Jurkat, Clone E6-1 (cell line): ENCODE measurements at places on chromosomes 5 and 9.

GRCh38 chr5:123756318-123756665 is 244.3 kb downstream of the CSNK1G3 start:
- no peak for DNase-seq

DNA sequence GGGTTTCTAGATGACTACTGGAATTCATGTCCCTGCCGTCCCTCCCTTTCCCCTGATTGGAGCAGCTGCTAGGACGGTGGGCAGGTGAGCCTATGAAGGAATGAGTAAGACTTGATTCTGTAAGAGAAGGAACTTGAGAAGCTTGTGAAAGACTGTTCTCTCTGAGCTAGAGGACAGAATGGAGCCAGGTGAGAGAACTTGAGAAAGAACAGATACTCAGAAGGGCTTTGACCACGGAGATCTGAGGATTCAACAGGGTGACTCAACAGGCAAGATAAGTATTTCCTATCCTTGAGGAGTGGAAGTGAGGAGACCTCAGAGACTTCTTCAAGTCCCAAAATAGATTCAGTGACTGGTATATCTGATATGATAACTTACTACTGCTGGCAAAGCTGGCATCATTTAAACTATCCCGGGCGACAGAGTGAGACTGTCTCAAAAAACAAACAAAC is 41.9 kb downstream of the HSDL2 start:
- DNase-seq: no peak

- DNase-seq: no peak
These were observed 2.4 kb downstream of the DCAF12 start for GRCh38 chr9:34124099-34124498.

DNA sequence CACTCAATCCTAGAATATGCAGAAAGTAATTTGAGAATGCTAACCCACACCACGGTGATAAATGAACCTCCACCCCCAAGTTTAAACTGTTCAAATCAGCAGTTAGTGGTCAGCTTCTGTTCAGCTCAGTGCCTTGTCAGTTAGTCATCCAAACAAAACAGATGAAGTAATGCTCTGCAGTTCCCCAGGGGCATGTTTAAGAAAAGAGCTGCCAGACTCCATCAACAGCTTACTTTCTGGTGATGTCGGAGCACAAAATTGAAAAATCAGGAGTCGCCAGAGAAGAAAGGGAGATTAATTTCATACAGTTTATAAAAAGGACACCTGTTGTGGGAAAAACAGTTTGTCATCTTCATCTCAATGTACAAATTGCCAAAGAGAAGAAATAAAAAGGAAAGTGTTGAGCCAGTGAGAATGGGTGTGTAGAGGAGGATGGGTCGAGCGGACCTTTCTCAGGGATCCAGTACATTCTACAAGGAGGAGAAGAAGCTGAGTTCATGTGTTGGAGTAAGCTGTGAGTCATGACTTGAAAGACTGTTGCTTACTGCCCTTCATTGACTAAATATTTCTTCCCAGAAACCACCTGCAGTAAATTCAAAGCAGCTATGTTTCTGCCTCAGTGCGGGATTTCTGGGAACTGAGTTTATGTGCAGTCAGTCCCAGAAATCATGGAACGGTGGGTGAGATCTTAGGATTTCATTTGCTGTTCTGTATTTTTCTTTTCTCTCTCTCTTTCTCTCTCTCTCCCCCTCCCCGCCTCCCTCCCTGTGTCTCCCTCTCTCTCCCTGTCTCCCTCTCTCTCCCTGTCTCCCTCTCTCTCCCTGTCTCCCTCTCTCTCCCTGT is 13.7 kb downstream of the TRIO start:
- DNase-seq: no peak

- DNase-seq: peak; percentile 26
These were observed 87.4 kb upstream of the HSPA9 start for GRCh38 chr5:138662599-138662998.

DNA sequence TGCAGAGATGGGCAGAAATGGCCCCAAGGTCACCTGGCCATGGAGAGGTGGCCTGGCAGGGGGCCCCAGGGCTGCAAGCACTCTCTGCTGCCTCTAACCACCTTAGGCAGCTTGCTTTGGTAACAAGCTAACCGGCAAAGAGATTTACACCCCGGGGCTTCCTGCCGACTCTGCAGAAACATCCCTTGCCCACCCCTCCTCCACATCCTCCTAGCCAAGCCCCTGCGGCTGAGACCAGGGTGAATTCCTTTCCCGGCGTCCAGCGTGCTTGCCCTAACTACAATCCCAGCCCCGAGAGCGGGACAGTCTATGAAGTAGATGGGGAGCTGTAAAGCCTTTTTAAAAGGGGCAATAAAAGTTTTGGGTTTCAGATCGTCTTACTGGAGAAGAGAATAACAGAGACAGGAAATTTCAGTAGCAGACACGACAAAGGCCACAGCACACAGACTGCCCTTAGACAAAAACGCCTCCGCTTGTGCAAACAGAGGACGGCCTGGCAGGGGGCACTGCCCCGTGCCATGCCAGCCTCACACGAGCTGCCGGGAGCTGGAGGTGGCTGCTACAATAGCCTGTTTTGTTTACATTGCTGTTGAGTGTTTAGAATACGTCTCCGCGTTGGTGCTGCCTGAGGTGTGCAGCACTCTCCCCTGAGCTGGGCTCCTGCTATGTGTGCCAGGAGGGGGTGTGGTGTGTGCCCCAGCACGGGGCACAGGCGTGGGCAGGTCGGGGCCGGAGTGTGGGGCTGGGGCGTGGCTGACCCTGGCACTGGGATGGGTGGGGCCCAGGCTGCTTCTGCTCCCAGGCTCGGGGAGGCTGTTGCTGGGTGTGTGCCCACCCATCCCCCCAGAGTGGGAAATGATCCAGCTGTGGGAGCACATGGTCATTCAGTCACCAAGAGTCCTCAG is 15.3 kb downstream of the MYMK start:
- peak; percentile 40 for DNase-seq

DNA sequence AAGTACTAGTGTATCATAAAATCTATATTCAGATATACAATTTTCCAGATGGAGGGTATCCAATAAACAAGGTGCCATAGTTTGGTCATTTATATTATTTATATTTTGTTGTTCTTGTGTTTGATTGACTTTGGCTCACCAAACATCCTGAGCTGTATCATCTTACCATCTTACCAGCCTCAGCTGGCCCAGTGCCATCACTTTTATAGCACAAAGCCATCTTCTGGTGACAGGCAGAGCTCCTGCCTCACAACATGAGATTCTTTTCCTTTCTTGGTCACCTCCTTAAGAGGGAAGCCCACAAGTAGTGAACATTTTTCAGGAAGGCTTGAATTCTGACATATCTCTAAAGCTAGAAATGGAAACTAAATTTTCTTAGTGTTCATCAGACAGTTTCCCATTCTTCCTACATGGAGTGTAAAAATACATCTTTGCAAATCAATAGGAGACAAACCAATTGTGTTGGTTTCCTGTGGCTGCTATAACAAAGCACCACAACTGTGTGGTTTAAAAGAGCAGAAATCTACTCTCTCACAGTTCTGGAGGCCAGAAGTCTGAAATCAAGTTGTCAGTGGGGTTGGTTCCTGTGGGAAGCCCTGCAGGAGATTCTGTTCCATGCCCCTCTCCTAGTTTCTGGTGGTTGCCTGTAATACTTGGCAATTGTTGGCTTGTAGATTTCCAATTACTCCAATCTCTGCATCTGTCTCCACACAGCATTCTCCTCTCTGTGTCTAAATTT is 341.8 kb downstream of the MAN2A1 start:
- DNase-seq: peak; percentile 32

DNA sequence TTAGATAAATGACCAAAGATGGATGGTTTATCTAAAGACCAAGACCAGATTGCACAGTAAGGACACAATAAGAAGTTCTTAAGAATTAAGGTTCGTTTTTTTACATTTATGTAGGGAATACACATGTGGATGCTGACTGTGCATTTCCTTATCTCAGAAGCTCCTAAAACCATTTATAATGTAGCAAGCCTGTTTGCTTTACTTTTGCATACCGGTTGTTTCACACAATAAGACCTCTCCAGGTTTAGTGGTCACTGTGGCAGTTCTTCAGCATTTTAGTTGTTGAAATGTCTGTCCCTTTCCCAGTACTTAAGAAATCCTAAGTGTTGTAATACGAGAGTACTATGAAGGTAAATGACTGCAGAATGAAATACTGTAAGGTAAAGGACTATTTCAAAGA is 43.6 kb downstream of the BASP1 start:
- DNase-seq: no peak

- no peak for DNase-seq
These were observed 3.7 kb upstream of the CLK4 start for GRCh38 chr5:178630475-178630930.

- peak; percentile 37 for DNase-seq
These were observed 173.0 kb upstream of the DAPK1 start for GRCh38 chr9:87324613-87325194.

GRCh38 chr5:181190711-181191525 is 14.1 kb downstream of the TRIM7 start:
- DNase-seq: no peak

DNA sequence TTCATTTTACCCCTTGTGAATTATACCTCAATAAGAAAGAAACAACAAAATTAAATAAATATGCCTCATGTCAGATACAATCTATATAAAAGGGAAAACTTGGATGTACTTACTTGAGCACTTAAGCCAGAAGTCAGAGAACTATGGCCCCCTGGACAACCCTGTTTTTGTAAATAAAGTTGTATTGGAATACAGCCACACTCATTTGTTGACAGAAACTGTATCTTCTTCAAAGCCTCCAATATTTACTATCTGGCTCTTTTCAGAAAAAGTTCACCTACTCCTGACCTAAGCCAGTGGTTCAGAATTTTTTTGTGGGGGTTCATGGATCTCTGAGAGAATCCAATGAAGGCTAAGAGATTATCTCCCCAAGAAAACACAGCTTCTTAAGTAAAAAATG is 45.3 kb upstream of the RASEF start:
- no peak for DNase-seq

DNA sequence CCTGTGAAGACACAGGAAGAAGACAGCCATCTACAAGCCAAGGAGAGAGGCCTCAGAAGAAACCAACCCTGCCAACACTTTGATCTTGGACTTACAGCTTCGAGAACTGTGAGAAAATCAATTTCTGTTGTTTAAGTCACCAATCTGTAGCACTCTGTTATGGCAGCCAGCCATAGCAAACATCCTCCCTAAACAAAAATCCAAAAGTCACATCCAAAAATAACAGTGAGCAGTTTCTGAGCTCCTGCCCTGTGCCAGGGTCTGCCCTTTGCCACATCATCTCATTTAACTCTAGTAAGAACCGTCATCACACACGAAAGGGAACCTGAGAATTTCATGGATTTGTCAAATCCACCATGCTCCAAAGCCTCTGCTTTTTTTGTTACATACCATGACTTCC is 118.8 kb downstream of the TRIM36 start:
- no peak for DNase-seq

- no peak for DNase-seq
These were observed 33.4 kb downstream of the SYK start for GRCh38 chr9:90834828-90835595.

DNA sequence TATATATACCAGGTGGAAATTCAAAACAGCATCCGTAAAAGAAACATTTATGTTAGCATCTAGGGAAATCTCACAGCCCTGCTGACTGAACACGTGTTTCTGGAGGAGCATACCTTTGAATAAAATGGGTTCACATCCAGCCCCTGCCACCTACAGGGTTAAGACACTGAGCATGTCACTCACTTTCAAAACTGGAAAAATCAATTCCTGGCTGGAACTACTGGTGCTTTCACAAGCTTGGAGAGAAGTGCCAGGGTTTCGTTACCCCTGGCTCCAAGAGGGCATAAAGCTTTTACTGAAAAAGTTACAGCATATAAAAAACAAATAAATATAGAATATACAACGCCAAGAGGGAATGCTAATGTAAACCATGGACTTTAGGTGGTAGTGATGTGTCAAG is 48.0 kb downstream of the SERINC5 start:
- DNase-seq: no peak

DNA sequence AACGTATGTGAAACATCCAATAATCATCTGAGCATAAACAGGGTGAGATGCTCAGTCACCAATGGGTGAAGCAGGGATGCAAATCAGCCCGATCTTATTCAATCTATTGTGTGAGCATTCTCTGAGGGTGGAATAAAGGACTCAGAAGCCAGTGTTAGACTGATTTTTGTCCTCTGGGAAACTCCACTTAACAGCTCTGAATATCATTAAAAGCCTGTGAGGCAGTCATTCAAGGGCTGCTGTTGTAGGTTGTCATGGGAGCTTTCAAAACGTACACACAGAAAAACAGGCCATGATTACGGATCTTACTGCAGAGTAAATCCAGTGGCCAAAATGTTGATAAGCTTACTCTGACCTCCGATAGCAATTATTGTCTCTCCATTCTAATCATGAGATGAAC is 266.5 kb upstream of the EFNA5 start:
- DNase-seq: no peak

DNA sequence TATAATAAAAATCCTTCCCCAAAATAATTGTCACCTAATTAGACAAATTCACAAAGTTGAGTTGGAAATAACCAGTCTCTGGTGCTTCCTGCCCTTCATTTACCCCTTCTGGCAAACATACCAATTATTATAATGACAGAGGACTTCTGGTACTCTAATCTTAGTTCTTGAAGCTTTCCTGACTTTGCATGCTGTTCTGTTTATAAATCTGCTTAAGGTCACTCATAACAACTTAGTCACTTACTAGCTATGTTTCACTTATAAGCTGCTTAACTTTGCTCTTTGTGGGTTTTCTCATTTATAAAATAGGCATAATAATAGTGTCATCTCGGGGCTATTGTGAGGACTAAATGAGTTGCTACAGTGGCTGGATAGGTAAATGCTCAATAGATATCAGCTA is 446.5 kb downstream of the EFNA5 start:
- DNase-seq: no peak
